ENCODE measurements at places on chromosomes 2 and 18.

DNA sequence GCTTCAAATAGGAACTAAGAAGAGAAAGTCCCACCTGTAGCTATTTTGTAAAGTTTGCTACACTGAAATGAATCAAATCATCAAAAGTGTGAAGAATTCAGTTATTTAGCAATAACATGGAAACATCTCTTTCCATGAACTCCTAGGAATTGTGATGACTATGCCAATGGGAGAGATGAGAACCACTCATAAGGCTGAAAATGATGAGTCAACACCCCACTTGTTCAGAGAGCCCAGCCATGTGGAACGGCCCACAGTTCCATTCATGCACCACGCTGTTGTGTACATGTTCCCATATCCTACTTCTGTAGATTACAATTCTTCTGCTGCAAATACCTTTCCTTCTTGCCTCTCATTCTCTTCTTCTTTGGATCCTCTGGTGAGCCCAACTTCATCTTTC, 645.5 kb upstream of the ID2 start:
- no peak for DNase-seq

DNA sequence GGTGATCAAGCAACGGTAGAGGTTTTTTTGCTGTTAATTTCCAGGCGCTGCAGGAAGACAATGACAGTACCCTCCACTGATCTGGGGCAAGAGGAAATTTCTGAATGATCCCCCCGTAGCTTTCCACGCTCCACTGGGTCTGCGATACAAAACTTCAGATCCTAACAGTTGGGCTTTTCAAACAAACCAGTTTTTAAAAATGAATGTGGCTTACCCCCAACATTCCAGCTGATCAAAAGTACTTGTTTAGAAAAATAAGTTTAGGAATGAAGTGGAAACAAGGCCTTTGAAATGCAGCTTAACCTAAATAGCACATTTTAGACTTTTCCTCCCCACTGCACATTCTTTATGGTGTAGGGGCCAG, 5.7 kb downstream of the ZFP36L2 start:
- DNase-seq: no peak

GRCh38 chr18:45836242-45837205, 11.0 kb downstream of the SIGLEC15 start:
- no peak for DNase-seq

DNA sequence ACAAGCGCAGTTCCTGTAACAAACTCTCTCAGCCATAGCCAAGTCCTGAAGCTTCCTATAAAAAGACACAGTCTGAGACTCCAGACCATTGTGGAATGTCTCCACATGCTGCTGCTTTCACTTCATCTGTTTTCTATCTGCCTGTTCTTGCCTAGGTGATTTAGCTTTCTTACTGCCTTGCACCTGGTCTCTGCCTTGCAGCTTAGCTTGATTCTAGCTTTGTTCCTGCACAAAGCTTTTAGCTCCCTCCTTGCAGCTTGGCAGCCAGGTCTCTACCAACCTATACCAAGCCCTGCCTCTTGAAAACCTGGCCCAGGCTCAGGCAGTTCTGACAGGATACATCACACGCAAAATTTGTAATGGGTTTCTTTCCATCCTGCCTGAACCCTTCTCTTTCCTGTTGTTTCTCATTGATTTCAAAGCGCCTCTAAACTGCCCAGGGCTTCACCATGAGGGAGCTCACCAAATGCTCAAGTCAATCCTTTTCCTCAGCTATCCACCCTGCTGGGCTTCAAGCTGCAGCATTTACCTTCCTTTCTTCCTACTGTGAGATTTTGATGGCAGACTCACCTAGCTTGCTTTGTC, 941.3 kb upstream of the NXPH2 start:
- DNase-seq: no peak

GRCh38 chr2:203583701-203584100, 48.6 kb upstream of the RAPH1 start:
- DNase-seq: no peak

DNA sequence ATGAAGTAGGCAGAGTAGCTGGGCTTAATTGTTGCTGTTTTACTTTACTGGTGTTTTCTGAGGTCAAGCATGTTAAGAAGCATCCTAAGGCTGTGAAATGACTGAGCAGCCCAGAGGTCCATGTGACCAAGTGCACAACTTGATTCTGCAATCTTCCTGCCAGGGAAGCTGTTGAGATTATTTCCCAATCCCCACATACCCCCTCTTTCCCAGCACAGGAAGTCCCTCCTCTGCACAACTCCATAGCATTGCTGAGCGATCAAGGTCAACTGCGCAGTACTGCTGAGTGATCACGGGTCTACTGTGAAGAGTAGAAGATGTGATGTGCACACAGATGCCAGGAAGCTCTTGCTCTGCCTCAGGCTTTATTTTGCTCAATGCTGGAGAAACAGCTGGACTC, 105.8 kb downstream of the GALNT14 start:
- DNase-seq: no peak

DNA sequence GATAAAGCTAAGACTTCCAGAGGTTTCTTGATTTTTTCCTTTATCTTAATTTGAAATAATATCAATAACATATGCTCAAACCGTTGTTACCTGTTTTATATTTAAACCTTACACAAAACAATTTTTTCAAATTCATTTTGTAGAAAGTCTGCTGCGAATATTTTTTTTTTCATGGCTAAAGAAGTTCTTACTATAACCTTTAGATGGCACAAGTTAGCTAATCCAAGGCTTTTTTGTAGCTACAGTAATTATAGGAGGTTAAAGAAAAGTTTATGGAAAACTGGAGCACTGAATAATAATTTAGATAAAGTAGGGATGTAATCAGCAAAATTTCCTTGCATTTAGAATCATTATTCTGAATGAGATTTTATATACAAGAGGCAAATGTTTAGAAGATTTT, 78.0 kb upstream of the PNPT1 start:
- no peak for DNase-seq

- DNase-seq: no peak
Observed at GRCh38 chr2:3613524-3613905, 18.6 kb downstream of the COLEC11 start.

- DNase-seq: no peak
Observed at GRCh38 chr2:235011929-235012631, 60.3 kb downstream of the SH3BP4 start.

- no peak for DNase-seq
Observed at GRCh38 chr2:100784681-100785080, 35.3 kb upstream of the NPAS2 start.

DNA sequence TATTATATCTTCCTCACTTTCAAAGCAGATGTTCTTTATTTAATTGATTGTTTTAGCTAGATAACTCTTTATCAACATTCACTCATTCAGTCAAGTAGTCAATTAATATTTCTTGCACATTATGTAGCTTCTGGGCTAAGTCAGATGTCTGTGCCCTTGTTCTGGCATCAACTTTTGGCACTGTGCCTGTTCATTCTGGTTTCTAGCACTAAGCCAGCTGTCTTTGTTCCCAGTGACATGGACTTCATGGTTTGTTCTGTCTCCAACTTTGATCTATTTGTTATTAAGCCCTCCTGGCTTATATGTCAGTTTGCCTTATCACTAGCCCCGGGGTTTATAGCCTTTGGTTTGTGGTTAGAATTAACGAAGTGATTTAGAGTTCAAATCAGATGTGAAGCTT, 247.9 kb upstream of the SYT4 start:
- DNase-seq: no peak

GRCh38 chr2:218398437-218399390, 954 bp upstream of the CTDSP1 start:
- peak; percentile 80 for DNase-seq

- no peak for DNase-seq
Observed at GRCh38 chr2:241859436-241860183, 916 bp upstream of the PDCD1 start.

GRCh38 chr2:237731663-237732062, 66.9 kb upstream of the RBM44 start:
- DNase-seq: peak; percentile 71

GRCh38 chr2:24580561-24580960, 89.5 kb downstream of the NCOA1 start:
- DNase-seq: no peak

GRCh38 chr18:76351961-76352581, 143.0 kb downstream of the ZNF516 start:
- no peak for DNase-seq

- DNase-seq: peak; percentile 46
Observed at GRCh38 chr2:1652034-1652790, 92.1 kb downstream of the PXDN start.

- DNase-seq: no peak
Observed at GRCh38 chr2:52141076-52141475, 1109.1 kb upstream of the NRXN1 start.

- DNase-seq: peak; percentile 85
Observed at GRCh38 chr2:238596571-238597551, 170.1 kb downstream of the ASB1 start.

GRCh38 chr18:35490894-35491699, 6.7 kb downstream of the INO80C start:
- no peak for DNase-seq

DNA sequence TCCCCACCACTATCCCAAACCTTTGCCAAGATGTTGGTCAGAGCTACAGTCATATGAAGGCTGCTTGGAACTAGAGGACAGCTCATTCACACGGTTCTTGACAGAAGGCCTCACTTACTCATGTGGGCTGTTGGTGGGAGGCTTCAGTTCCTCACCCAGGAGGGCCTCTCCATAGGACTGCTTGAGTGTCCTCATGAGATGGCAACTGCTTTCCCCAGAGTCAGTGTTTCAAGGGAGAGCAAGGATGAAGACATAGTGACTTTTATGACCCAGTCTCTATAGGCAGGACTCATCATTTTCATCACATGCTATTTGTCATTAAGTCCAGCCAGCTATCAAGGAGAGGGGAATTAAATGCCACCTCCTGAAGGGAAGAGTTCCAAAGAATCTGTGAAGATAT, 33.4 kb upstream of the OLA1 start:
- no peak for DNase-seq

- DNase-seq: no peak
Observed at GRCh38 chr2:84866122-84866521, 14.8 kb downstream of the TRABD2A start.

DNA sequence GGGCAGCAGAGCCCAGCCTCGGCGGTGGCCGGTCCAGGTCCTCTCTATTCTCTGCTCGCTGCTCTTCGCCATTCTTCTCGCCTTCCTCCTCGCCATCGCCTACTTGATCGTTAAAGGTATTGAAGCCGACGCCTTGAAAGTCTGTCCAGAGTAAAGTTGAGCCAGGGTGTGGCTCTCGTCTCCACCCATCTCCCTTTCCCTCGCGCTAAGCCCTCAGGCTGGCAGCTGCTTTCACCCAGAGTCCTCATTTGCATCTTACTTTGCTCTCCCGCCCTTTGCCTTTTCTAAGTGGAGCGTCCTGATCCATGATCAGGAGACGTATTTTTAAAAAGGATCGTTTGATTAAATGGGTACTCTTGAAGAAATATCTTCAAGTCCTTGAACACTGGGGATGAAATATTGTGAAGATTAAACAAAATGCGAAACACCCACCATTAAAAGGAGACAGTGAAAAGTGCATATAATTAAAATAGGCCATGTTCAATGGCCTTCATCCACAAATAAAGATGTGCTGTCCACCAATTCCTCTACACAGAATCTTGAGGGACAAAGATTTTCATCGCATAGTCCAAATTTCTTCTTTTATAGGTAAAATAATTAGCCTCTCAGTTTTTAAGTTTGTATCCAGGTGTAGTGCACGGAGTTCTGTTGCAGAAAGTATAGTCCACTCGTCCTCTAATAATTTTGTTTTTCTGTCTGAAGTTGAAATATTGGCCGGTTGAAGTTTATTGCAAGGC, 657 bp downstream of the ARL6IP6 start:
- peak; percentile 46 for DNase-seq

GRCh38 chr2:32991091-32991845, 44.5 kb downstream of the LTBP1 start:
- DNase-seq: no peak

DNA sequence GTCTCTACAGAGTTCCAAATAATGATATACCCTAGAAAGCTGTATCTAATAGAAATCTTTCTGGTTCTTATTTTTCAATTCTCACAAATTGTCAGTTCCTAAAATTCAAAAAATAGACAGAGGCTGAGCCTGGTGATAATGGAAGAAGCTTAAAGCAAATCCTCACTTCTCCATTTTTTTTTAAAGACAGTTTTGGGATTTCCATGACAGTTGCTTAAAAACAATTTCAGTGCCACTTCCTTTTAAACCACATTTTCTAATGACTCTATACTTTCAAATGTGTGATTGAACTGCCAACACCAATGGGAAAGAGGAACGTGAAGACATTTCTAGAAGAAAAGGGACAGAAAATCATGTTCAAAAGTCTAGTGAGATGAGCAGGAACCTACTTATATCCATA, 4.0 kb downstream of the GKN2 start:
- DNase-seq: no peak

GRCh38 chr2:186518945-186519344, 32.9 kb downstream of the ZC3H15 start:
- no peak for DNase-seq

- no peak for DNase-seq
Observed at GRCh38 chr2:174149530-174149929, 98.8 kb downstream of the OLA1 start.

GRCh38 chr2:135023886-135024485, 23.3 kb downstream of the MAP3K19 start:
- no peak for DNase-seq

DNA sequence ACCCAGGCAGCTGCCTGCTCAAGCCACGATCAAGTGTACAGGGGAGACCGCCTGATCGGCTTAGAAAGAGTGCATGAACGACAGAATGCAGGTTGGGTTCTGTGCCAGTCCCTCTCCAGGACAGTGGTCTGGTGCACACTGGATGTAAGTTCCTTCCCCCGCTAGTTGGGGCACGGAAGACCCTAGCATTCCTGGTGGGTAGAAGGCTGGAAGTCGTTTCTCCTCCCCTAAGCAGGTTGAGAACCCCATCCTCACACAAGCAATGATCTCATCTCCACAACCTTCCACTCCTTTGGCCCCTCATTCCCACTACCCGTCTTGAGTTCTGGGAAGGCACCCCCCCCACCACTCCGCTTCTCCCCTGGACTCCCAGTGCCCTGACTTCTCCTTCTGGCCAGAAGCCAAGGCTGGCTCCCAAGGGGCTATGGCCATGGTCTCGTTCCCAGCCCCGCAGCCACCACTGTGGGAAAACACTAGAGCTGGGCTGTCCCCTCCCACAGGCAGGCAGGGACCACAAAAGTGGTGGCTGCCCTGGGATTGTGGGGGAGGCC, 1.4 kb upstream of the ANKRD39 start:
- peak; percentile 54 for DNase-seq

- no peak for DNase-seq
Observed at GRCh38 chr18:36503477-36503876, 206.0 kb downstream of the FHOD3 start.

- DNase-seq: no peak
Observed at GRCh38 chr18:36419188-36419899, 121.8 kb downstream of the FHOD3 start.

DNA sequence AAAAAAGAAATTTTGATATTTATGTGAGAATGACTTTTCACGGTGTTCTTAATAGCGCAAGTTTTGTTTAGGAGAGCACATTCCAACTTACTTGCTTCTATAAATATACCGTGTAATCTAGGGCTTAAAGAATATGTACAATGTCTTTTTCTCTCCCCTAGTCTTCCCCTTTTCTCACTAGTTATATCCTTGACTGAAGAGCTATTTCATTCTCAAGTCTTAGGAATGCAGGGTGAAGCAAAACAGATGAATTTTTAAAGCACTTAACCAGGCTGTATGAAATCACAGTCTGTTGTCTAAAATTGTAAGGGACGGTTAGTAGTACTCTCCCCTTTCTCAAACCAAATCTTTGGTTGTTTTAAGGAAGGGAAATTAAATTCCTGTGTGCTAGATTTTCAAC, 29.6 kb upstream of the SLC30A6 start:
- no peak for DNase-seq

- no peak for DNase-seq
Observed at GRCh38 chr18:36589857-36590543, 238.8 kb downstream of the TPGS2 start.

Measured in adrenal gland (tissue), 19 donors.